ENCODE measurements at places on chromosomes 7 and 10.

DNA sequence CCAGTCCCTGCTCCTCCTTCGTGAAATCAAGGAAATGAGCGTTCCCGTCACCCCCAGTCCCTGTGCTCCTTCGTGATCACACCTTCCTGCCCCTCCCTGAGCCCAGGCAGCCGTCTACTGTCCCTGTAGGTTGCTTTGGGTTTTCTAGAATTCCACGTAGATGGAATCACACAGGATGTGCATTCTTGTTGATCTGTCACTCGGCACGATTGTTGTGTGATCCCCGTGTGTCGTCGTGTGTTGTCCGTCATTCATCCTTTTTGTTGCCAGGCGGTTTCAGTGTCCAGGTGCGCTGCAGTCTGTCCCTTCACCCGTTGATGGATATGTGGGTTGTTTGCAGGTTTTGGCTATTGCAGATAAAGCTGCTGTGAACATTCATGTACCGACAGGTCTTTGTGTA lies 9.4 kb downstream of the MTG1 start:
- no peak for DNase-seq

DNA sequence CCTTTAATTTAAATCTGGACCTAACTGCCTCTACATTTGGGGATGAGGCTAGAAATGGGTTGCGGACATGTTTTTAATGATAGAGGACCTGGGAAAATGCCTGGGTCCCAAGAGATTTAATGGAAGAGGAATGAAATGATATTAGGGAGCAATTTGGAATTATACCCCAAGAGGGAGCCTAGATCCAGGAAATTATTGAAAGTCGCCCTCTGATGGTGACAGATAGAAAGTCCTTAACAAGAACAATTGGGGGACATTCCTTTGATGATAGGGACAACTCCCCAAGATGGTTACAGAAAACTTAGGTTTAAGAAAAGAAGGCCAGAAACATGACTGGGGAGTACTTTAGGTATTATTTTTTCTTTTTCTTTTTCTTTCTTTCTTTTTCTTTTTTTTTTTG lies 9.5 kb upstream of the TSGA13 start:
- no peak for DNase-seq

GRCh38 chr10:118036281-118036875 lies 10.4 kb downstream of the RAB11FIP2 start:
- DNase-seq = no peak

- no peak for DNase-seq
These were observed 9.2 kb upstream of the TRUB1 start for GRCh38 chr10:114928818-114929217.

GRCh38 chr10:8637640-8638039 lies 583.2 kb downstream of the GATA3 start:
- no peak for DNase-seq

DNA sequence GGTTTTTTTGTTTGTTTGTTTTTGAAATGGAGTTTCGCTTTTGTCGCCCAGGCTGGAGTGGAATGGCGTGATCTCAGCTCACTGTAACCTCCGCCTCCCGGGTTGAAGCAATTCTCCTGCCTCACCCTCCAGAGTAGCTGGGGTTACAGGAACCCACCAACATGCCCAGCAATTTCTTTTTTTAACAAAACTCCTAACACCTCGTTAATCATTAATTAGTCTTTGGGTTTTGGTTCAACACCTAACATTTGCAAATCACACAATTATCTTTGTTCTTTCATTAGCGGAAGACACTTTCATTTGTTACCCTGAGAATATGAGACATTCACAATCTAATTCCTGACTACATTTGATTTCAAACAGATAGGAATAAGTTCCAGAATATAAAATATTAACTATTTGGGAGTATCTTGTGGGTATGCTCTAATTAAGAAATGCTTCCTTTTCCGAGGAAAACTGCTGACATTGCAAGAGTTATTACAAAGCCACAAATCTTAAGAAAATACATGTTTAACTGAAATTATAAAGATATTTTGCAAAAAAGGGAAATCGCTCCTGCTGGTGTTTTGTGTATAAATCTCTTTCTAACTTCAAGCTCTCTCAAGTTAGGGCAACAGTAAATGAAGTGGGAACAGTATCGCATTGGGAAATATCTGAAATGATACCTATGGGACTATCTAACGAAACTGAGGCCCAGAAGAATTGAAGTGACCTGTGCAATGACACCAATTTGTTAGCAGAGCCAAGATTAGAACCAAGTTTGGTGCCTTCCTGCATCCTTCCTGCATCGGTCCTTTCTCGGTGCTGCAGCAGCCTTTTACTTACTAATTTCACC lies 1.2 kb upstream of the LSM8 start:
- no peak for DNase-seq

Data from stimulated activated CD8-positive, alpha-beta memory T cell treated with anti-CD3 and anti-CD28 coated beads, Interleukin-15, amount 100 ng/mL, for 4 hours (primary cell).